Activated naive CD8-positive, alpha-beta T cell treated with anti-CD3 and anti-CD28 coated beads, Interleukin-2, amount 10 ng/mL, durations not matched to agents 7 days and 5 days (primary cell): ENCODE measurements at places on chromosomes 3 and 15.

GRCh38 chr15:41656188-41656587, 4.0 kb upstream of the MGA start:
- DNase-seq, result no peak

- DNase-seq, result no peak
Measured at GRCh38 chr3:52428151-52429005, 16.5 kb downstream of the SEMA3G start.

DNA sequence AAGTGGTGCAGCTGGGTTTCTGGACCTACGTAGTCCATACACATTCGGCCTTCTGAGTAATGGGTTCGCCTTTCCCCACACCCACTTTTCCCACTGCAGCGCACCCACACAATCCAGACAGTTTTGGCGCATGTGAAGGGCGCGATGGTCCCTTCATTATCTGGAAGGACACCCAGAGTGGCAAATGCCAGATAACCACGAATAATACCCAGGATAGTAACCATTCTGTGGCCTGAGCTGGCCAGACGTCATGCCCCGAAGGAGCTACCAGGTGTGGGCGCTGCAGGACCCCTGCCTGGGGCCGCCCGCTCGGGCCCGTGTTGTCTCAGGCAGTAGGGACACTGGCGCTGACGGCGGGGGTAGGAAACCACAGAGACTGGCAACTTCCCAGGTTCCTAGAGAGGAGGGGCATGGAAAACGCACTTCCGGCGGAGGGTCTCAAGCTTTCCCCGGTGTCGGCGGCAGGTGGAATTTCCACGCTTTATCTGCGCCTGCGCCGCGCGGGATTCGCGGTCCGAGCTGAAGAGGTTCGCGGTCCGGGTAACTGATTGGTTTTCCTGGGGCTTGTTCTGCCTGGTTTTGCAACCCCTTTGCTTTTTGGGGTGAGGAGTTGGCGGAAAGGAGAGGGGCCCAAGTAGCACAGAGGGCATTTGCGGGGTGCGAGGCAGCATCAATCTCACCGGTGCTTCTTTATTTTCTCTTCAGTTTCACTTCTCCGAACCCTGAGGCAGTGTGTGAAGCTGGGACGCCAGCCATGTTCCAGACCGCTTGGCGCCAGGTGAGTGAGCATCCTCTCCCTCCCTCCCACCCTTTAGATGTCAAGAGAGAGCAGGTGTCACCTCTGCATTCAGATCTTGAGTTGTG, at the start of gene ZNF620:
Gene ZNF620 (plus strand): TSS at position 441 of the 864 bp plus-strand sequence. CDS start 314 bp downstream, at position 755.
- DNase-seq, result peak; percentile 66

GRCh38 chr3:188712248-188712924, 459.4 kb upstream of the TPRG1 start:
- no peak for DNase-seq

DNA sequence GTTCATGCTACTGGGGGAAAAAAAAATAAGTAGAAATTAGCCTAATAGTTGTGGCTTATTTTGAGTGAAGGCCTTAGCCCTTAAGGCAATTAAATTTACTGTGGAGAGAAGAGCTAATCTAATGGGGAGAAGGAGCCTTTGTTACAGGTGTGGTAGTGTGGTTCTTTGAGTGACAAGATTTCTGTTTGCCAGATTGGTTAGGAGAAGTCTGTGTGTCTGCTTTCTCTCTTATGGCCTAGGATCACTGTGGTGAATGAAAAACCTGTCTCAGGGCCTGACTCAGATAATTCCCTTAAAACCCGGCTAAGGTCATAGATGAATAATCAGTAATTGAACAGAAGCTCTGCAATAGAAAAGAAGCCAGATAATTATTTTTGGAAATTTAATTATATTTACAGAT, 27.0 kb downstream of the OPA1 start:
- no peak for DNase-seq

- no peak for DNase-seq
Measured at GRCh38 chr3:134817297-134817696, 22.2 kb downstream of the EPHB1 start.

DNA sequence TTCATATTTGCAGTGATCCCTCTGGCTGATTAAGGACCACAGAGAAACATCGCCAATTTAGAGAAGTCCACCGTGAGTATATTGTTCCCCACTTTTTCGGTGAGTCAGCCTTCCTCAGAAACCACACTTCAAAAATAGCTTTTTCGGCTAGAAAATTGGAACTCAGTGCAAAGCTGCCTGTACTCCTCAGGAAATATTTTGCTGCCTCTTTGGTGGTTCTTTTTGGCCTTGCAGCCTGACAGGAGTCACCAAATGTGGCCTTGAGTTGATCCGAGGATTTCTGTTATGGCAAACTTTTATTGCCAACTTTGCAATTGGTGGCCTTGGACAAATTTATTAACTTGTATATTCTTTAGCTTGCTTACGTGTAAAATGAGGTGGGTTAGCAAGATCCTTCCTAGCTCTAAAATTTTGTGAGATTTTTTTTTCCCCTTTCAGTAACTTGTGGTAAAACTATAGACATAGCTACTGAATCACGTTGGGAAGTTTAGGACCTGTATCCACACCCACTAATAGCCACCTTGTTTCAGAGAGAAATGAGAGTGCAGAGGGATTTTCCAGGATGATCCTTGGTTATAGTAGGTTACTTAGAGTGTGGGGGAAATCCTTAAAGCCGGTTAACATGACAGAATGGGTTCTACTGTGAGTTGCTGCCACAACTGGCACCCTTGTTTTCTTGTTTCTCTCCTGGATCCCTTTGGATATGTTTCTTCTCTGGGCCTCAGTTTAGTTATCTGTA, 9.9 kb downstream of the ARL6IP5 start:
- no peak for DNase-seq

GRCh38 chr3:12934431-12934830, 93.1 kb upstream of the RPL32 start:
- DNase-seq, result no peak

- DNase-seq, result no peak
Measured at GRCh38 chr3:44885618-44886017, 11.2 kb downstream of the TGM4 start.

DNA sequence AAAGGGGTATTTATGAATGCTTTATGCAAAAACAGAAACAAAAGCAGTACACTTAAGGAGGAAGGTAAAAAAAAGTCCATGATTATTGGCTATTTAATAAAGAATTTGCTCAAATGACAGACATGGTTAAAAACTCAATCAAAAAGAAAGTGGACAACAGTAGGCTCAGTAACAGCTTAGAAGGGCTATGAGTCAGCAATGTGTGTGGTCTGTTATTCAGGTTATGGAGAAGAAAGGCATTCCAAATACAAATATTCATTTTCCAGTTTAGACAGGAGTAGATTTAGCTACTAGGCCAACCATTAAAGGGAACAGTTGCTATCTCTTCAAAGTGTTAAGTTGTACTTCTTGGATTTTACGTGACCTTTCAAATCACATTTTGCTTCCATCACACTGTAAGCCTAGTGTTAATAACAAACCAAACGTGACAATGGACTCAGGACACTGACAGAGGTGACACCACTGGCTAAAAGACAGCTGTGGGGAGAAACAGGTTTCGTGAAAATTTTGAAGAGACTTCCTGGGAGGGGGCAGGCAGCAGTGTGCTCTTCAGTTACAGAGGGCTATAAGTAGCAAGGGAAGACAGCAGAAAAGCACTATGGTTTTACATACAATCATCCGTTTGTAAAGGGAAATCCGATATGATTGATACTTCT, 41.7 kb upstream of the MYO5C start:
- DNase-seq, result no peak

- no peak for DNase-seq
Measured at GRCh38 chr3:114442246-114442645, 148.4 kb downstream of the TIGIT start.

DNA sequence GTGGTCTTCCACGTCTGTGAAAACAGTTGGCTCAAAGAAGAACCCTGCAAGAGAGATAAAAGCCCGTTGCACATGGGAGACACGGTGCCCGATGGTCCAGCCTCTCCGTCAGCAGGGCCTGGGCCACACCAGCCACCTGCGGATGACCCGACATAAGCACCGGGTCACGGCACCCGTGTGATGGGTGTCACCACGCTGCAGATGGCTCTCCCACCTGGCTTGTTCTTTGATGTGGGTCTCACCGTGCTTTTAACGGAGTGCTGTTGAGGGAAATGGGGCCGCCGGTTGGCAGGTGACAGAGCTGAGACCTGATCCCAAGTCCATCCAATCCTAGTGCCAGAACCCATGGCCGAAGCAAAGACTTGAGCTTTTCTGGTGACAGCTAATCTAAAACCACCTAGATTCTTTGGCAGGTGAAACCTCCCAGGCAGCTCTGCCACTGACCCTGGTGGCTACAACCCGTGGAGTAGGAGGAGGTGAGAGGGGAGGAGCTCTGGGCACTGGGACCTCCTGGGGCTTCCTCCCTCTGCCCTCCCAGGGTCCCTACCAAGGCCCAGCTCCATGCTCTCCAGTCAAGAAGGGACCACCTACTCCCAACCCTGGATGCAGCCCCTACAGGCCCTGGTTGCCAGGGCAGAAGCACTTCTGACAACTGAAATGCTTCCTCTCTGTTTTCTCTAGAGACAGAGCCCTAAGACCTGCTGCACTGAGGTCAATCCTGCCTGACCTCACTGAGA, 23.4 kb upstream of the SLC41A3 start:
- DNase-seq, result no peak

DNA sequence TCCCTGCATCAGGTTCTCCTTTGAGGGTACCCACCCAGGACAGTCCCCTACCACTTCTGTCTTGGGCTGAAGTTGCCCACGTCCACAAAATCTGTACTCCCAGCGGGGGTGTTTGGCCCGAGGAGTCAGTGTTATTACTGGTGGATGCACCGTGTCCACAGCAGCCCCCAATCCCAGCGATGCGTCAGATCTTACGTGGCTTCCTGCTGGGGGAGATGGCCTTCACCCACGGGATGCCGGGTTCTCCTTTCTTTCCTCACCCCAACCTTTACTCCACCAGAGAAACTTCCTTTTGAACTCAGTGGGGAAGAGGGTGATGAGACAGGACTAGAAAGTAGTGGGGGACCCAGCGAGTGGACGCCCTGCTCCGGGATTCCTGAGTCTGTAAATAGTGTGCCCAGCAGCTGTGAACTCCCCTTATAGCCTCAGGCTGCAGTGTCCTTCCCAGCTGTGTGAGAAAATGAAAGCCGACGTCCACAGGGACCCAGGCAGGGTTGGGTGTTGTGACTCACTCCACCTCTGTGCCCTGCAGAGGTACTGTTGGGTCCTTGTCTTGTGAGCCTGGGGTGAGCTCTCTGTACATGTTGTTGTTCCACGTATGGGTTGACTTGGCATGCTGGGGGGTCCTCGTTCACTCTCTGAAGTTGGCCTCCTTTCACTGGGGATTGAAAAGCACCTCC, 31.5 kb downstream of the CRTAP start:
- DNase-seq, result no peak

- DNase-seq, result no peak
Measured at GRCh38 chr3:69582044-69582443, 157.2 kb upstream of the MITF start.

GRCh38 chr15:80849308-80849707, 70.1 kb downstream of the CEMIP start:
- no peak for DNase-seq

DNA sequence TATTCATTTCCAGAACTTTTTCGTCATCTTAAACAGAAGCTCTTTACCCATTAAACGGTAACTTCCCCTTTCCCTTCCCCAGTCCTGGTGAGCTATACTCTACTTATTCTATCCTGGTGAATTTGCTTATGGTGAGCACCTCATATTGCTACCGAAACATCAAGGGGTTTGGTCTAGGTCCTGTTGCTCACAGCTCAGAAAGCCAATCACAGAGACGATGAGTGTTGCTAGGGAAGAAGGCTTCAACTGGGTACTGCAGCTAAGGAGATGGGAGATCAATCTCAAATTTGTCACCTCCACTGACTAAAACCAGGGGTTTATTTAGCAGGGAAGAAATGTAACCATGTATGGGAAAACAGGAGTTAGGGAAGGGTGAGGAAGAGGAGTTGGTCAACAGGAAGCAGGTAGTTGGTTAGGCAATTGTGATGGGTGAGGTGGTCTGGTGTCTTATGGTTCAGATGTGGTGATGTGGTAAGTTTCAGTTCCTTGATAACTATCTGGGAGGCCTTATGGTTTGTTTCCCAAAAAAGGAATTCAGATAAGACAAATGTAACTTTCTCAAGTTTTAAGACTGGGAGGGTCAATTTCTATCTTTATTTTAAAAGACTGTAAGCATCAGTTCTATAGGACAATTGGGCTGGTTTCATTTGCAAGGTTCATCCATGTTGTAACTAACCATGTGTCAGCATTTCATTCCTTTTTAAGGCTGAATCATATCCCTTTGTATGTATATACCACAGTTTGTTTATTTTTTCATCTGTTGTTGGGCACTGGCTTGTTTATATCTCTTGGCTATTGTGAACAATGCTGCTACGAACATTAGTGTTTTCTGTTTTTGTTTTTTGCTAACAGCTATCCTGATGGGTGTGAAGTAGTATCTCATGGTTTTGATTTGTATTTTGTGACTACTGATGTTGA, 24.3 kb downstream of the ARHGAP11B start:
- DNase-seq, result no peak

GRCh38 chr15:79881668-79882067, 15.1 kb downstream of the MTHFS start:
- no peak for DNase-seq

GRCh38 chr15:69140306-69140705, 20.1 kb upstream of the GLCE start:
- DNase-seq, result no peak

- DNase-seq, result no peak
Measured at GRCh38 chr3:25090698-25091453, 337.2 kb upstream of the RARB start.

- no peak for DNase-seq
Measured at GRCh38 chr3:168341956-168342936, 246.5 kb upstream of the GOLIM4 start.

GRCh38 chr15:58475573-58476524, 44.1 kb downstream of the LIPC start:
- no peak for DNase-seq

DNA sequence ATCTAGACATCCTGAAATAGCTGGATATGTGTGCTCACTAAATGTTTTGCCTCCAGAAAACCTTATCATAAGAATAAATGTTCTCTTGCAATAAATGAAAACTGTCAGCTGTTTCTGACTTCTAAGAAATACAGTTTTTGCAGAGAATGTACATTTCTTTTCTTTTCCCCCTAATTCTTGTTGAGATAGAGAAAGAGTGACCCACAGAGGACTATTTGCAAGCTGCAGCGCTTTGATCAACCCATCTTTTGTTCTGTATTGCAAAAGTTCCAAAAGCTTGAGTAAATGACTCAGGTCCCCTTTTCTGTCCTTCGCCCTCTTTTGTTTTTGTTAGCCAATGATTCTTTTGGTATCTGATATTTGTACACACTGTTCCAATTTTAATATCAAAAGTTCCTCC, 141.9 kb downstream of the BBX start:
- no peak for DNase-seq

- DNase-seq, result no peak
Measured at GRCh38 chr3:197505796-197506548, 49.8 kb downstream of the BDH1 start.

DNA sequence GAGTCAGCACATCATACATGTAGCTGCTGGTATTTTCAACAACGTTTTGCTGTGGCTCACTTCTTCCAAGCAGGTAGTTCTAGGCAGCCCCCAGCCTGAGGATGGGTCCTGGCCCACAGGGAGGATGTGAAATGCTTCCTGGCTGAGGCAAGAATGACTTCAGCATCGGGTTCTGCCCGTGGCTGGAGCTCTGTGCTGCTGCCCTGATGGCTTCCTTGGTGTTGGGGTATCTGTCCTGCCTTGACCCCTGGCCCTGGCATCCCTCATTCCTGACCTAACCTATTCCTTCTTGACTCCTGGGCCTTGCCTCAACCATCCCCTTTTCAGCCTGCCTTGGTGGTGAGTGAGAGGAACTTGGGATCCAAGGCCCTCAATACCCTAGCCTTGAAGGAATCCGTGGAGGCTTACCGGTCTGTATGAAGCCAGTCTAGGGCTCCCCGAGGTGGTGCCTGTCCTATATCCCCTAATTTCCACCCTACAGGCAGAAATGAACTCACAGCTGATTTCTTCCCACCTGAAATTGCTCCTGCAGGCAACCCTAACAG, 300.6 kb downstream of the TLE3 start:
- DNase-seq, result no peak
